ENCODE measurements at places on chromosomes 5 and 9.

DNA sequence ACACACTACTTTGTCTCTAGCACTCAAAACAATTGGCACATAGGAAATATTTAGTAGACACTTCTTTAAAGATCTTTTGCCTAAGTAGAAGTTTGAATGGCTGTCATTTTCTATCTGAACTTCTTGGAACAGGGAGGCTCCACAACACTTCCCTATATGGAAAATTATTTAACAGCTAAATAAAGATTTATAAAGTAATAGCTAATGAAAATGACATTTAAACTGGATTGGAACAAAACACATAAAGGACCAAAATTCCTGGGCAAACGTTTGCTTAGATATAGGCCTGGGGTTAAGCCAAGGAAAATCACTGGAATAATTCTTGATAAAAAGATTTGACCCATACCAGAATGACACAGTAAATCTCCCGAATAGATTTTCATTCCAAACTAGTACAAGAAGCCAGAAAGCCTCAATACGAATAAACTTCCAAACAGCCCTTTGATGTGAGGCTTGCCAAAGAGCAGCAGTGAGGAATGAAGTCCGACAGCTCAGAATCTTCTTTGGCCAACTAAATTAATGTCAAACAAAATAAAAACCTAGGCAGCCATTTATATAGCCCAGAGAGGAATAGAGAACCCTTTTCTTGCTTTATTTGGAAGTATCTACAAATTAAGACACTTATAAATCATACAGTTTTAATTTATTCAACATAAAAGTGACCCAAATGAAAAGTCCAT is 20.3 kb upstream of the RNF180 start:
- DNase-seq, result no peak

DNA sequence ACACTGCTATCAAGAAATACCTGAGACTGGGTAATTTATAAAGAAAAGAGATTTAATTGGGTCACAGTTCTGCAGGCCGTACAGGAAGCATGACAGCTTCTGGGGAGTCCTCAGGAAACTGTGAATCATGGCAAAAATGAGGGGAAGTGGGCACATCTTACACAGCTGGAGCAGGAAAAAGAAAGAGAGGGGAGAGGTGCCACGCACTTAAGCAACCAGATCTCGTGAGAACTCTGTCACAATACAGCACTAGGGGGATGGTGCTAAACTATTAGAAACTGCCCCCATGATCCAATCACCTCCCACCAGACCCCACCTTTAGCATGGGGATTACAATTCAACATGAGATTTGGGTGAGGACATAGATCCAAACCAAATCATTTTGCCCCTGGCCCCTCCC is 105.5 kb upstream of the CPLX2 start:
- no peak for DNase-seq

- DNase-seq, result no peak
Observed at GRCh38 chr9:127828262-127829031, 25.8 kb downstream of the FPGS start.

DNA sequence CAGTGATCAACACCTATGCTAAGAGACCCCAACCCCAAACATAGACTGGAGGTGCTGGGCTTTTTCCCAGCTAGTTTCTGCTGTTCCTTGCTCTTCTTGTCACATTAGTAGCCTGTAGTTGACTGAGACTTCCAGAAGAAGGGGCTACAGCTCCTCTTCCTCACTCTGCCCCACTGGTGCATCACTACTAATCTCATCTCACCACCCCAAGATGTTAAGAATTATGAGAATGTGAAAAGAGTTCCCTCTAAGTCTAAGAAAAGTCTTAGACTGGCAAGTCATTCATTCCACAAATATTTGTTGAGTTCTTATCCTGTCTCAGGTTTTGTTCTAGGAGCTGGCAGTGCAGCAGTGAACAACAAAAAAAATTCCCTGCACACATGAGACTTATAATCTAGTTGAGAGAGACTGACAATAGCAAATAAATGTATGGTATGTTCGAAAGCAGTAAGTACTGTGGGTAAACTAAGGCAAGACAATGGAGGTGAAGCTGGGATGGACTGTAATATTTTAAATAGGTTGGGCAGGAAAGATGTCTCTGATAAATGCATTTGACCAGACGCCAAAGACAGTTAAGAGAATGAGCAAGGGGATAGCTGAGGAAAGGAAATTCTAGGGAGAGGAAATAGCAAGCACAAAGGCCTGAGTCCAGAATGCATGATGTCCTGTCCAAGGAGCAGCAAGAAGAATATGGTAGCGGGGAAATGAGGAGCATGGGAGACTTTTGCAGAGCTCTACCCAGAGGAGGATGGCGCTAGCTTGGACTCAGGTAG is 92.3 kb downstream of the PTCD2 start:
- DNase-seq, result no peak

GRCh38 chr9:2015581-2016407 is 647 bp downstream of the SMARCA2 start:
- no peak for DNase-seq

DNA sequence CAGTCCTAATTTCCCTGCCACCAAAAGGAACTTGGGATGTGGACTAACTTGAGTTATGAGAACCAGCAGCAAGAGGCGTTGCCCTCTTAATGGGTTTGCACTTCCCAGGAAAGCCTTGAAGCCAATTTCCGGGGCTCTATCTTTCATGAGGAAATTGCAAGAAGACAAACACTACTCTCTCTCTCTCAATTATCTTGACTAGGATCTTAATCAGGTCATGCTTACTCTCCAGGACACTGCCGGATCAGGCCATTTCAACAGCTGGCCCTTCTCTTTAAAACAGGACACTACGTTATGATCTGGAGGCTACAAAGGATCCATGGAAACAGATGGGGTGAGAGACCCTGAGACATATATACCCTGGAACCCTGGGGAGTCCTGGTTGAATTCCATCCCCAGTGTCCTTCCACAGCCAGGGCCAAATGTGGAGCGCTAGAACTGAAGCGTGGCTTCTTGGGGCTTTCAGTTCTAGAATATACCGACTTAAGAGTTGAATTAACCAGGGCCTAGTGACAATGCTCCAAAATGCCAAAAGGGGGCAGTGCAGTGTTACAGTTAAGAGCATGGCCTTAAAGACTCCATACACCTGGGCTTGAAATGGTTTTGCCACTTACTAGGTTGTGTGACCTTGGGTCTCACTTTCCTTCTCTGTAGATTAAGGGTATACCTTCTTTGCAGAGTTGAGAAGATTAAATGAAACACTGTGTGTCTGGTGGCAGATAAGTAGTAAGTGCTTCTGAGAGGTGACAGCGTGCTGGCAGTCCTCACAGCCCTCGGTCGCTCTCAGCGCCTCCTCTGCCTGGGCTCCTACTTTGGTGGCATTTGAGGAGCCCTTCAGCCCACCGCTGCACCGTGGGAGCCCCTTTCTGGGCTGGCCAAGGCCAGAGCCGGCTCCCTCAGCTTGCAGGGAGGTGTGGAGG is 21.1 kb downstream of the FAM219A start:
- DNase-seq, result no peak

GRCh38 chr9:104970271-104970987 is 42.5 kb upstream of the ABCA1 start:
- DNase-seq, result no peak

- DNase-seq, result no peak
Observed at GRCh38 chr5:129958581-129958980, 54.3 kb downstream of the CHSY3 start.

GRCh38 chr5:16970260-16970659 is 34.2 kb upstream of the MYO10 start:
- no peak for DNase-seq

GRCh38 chr5:116507051-116507537 is 67.5 kb downstream of the SEMA6A start:
- DNase-seq, result no peak

DNA sequence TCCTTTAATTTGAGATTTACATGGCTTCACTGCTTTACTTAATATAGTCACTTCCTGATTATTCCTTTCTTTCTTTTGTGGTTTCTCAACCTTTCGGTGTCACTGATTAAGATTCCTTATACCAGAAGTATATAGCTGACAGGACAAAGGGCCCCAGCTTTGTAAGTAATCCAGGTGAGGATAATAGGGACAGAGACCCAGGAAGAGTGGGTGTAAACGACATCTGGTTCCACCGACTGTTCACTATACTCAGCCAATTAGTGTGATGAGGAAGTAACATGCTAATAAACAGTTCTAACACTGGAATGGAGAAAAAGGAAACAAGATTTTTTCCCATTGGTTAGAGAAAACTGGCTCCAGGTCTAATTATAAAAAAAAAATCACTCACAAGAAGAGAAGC is 286.3 kb upstream of the EFNA5 start:
- no peak for DNase-seq

DNA sequence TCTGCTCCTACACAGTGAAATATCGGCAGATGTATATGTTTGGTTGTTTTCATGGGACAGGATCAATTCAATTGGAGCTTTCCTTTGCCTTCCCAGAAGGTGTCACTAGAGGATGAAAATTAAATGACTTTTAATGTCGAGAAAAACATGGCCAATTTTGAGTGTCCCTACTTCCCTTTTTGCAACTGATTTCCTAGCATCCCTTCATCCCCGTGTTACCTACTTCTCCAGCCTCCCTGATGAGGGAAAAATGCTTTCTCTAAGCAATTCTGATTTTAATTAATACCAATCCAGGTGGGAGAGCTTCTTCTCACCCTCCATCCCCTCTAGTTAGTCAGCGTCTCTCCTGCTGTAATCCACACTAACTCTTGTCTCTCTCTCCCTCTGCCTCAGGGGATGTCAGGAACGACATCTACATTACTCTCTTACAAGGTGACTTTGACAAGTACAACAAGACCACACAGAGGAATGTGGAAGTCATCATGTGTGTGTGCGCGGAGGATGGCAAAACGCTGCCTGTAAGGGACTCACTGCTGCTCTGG is 64.9 kb downstream of the DOCK2 start:
- DNase-seq, result no peak

GRCh38 chr5:98514215-98514614 is 259.2 kb upstream of the RGMB start:
- DNase-seq, result no peak

GRCh38 chr5:73759771-73760170 is 133.8 kb downstream of the ARHGEF28 start:
- no peak for DNase-seq

GRCh38 chr5:35644543-35644942 is 26.9 kb downstream of the SPEF2 start:
- DNase-seq, result no peak

DNA sequence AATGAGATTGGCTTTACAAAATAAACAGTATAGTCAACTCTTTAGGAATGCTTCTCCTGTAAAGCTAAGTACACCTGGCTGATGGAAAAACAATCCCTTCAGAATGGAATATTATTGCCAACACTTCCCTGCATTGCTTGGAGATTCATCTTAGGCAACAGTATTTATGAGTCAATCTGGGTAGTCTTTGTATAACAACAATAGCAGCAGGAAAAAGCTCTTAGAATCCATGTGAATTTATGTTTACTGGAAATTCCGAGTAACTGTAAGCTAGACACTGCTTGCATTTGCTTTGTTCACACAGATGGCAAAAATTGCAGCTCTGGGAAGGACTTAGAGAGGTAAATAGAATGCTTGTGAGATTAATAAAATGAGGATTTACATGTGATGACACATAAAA is 101.7 kb upstream of the NTRK2 start:
- DNase-seq, result no peak

DNA sequence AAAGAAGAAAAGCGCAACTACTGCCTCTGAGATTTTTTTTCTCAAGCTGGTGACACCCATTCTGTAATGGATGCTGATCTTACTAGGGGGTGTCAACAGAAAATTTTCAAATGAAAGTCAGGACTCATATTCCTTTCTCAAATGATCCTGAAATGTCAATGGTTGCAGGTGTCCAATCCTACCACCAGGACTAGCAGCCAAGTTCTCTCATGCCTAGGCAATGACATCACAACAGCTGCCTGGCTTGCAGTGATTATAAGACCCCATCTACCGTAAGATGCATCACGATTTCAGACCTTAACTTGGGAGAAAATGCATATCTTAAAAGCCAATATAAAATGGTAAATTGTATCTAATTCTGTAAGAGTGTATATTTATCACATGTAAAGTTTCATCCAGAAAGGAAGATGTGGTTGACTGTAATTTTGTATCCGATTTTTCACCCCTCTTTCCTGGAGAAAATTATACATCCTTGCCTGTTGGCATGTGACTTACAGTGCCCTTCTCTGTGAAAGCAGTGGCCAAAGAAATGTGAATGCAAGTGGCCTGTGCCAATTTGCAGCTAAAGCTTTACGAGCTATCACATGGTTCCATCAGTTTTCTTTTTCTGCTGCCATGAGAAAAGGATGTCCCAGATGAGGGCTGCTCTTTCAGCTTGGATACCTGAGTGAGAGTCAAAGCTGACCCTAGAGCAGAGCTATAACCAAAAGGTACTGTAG is 104.4 kb downstream of the DENND1A start:
- DNase-seq, result no peak

DNA sequence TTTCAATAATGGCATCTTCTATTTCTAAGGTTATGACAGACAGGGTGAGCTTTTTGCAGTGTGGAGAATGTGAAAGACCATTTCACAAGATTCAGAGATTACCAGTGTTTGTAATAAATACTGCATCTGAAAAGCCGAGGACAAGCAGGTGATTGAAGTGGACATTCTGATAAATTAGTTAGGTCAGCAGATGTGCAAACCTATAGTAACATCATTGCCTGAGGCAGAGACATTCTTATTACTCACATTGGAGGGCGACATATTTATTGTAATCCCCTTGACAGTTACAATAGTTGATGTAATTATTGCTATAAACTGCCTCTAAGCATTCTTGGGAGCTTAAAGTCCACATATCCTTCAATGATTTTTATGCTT is 3.3 kb downstream of the RASGRF2 start:
- no peak for DNase-seq

DNA sequence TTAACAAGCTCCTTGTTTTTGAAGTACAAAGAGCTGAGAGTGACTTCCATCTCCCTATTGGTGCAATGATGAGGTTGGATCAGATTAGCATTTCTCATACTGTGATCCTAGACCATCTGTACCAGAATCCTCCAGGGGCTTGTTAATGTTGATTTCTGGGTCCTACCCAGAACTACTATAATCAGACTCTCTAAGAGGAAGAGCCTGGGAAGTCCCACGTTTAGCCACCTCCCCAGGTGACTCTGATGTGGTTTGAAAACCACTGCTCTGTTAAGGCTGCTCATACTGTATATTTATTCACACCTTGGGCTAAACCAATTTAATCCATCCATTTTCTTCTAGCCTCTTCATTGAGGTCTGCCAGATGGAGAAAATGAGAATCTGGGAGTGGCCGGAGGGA is 49.6 kb upstream of the SMIM32 start:
- no peak for DNase-seq

GRCh38 chr5:58503390-58504046 is 12.3 kb downstream of the GAPT start:
- no peak for DNase-seq

GRCh38 chr5:96716007-96716406 is 53.8 kb downstream of the CAST start:
- DNase-seq, result no peak

- no peak for DNase-seq
Observed at GRCh38 chr5:33769196-33769595, 122.6 kb downstream of the ADAMTS12 start.

GRCh38 chr9:92780206-92780605 is 15.6 kb upstream of the BICD2 start:
- DNase-seq, result no peak
